ENCODE measurements at places on chromosomes 6 and 20.
A peak's percentile ranks its signal among the peaks of the same experiment; 100 is the strongest.

GRCh38 chr6:153059757-153060156 lies 57.2 kb upstream of the MTRF1L start:
- no peak for DNase-seq

GRCh38 chr6:125300992-125301434 lies 754 bp downstream of the HDDC2 start:
- no peak for DNase-seq

GRCh38 chr6:104700371-104701185 lies 159.1 kb downstream of the HACE1 start:
- no peak for DNase-seq

DNA sequence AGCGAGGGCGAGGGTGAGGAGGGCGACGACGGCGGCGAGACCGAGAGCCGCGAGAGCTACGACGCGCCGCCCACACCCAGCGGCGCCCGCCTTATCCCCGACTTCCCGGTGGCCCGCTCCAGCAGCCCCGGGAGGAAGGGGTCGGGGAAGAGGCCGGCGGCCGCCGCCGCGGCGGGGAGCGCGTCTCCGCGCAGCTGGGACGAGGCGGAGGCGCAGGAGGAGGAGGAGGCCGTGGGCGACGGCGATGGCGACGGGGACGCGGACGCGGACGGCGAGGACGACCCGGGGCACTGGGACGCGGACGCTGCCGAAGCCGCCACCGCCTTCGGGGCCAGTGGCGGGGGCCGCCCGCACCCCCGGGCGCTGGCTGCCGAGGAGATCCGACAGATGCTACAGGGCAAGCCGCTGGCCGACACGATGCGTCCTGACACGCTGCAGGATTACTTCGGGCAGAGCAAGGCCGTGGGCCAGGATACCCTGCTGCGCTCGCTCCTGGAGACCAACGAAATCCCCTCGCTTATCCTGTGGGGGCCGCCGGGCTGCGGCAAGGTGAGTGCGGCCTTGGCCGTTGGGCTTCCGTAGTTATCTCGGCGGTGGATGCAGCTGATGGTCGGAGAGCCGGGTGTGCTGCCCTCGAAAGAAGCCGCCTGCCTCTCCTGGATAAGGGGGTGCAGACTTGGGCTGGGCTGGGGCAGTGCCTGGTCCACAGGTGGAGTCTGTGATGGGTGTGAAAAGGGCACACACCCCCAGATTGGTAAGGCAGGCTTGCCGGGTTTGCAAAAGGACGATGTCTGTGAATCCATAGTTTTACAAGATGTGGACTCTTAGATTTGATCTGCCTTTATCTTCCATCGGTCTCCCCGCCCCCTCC lies 938 bp downstream of the WRNIP1 start:
- peak; percentile 39 for DNase-seq

GRCh38 chr6:49565261-49565660 lies 14.8 kb downstream of the C6orf141 start:
- DNase-seq = no peak

GRCh38 chr20:12019715-12020114 lies 102.0 kb downstream of the BTBD3 start:
- no peak for DNase-seq

DNA sequence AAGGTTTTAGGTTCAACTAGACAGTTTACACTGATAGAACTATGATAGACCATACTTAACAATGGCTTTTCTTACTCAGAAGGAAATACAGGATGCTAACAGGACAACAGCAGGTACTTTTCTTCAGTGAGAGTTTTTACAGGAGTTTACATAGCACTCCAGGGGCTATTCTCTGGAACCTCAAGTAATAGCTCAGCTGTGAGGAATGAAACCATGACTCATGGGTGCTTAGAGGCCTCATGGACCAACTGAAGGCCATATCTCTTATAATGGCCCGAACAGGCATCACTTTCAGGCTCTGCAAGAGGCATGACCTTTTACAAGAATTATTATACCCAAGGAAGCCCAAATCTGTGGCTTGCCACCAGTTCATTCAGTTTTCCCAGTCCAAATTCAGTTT lies 31.8 kb downstream of the TREML1 start:
- DNase-seq = no peak

DNA sequence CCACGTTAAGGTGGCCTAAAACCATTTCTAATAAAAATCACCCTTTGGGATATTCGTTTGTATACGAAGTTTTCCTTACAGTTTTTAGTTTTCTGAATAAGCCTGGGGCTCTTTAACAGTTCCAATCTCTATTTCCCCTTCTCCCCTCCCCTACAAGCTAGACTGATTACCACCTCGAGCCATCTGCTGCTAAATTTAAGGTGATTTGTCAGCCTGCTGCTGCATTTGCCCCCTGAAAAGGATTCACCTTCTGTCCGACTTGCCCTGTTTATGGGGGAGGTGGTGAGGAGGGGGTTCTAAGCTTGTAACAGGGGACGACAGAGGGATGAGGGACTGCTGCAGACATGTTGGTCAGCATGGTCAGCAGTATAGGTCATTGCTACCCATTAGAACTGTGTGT lies 146.3 kb downstream of the JARID2 start:
- no peak for DNase-seq

GRCh38 chr20:4369119-4369797 lies 352.5 kb upstream of the PRND start:
- no peak for DNase-seq

GRCh38 chr20:58670102-58670501 lies 19.0 kb downstream of the STX16 start:
- no peak for DNase-seq

- no peak for DNase-seq
These were observed 557.3 kb upstream of the CDH4 start for GRCh38 chr20:60694763-60695162.

- no peak for DNase-seq
These were observed 7.9 kb upstream of the GMNN start for GRCh38 chr6:24766680-24767462.

DNA sequence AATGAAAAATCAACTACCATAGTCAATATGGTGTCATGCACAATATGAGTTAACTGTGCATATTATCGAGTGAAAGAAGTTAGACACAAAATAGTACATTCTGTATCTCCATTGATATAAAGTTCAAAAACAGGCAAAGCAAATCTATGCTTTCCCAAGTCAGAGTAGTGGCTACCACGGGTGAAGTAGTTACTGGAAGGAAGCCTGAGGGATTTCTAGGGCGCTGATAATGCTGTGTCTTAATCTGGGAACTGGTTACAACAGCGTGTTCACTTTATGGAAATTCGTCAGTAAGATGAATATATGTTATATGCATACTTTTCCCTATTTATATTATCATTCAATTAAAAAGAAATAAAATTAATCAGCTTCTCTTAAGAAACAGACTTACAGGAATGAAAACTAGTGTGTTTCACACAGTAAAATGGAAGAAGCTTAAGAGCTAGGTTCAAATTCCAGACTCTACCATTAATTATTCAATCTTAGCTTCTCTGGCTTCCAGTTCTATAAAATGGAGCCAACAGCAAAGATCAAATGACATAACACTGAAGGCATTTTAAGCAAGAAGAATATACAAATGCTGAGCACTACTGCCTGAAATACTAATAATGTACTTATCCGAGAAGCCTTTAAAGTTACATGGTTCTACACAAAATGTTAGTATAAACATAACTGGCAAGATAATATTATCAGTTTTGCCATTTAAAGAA lies 19.2 kb downstream of the BACH2 start:
- DNase-seq = no peak

GRCh38 chr6:120779441-120779840 lies 554.8 kb downstream of the TBC1D32 start:
- DNase-seq = no peak

DNA sequence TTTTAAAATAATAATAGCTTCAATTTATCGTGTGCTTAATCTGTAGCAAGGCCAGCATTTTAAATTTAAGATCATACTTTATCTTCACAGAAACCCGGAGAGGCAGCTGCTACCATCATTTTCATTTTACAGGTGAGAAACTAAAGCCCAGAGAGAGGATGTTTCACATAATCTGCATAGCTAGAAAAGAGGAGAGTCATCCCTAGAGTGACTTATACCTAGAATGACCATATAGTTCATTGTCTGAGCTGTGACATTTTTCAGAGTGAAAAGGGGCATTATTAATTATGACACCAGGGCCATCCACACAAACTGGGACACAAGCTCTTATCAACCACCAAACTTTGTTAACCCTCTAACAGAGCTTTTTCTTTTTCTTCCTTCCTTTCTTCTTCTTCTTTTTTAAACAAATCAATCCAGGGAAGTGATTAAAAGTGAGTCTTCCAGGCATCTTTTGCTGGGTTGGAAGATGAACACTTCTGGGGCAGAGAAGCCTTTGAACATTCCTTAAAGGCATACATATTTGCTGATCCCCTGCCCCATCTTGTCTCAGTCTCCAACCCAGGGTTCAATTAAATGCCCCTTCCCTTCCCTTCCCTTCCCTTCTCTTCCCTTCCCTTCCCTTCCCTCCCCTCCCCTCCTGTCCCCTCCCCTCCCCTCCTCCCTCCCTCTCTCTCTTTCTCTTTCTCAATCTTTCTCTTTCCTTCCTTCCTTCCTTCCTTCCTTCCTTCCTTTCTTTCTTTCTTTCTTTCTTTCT lies 272.5 kb upstream of the JAG1 start:
- no peak for DNase-seq

- no peak for DNase-seq
These were observed 36.9 kb upstream of the SLCO4A1 start for GRCh38 chr20:62605236-62605943.

- no peak for DNase-seq
These were observed 671.8 kb upstream of the MARCKS start for GRCh38 chr6:113185299-113185698.

DNA sequence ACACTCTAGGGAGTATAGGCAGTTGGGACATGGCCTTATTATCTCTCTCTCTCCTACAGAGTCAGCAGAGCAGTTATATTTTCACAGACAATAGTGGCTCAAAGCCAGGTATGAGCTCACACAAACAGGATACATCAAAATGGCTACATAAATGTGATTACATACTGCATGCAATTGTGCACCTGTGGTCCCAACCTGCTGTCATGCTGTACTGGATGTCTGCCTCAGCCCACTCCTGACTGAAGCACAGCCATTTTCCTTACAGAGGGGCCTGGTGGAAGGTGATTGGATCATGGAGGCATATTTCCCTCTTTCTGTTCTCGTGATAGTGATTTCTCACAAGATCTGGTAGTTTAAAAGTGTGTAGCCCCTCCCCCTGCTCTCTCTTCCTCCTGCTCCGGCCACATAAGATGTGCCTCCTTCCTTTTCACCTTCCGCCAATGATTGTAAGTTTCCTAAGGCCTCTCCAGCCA lies 37.0 kb upstream of the SAMHD1 start:
- no peak for DNase-seq

DNA sequence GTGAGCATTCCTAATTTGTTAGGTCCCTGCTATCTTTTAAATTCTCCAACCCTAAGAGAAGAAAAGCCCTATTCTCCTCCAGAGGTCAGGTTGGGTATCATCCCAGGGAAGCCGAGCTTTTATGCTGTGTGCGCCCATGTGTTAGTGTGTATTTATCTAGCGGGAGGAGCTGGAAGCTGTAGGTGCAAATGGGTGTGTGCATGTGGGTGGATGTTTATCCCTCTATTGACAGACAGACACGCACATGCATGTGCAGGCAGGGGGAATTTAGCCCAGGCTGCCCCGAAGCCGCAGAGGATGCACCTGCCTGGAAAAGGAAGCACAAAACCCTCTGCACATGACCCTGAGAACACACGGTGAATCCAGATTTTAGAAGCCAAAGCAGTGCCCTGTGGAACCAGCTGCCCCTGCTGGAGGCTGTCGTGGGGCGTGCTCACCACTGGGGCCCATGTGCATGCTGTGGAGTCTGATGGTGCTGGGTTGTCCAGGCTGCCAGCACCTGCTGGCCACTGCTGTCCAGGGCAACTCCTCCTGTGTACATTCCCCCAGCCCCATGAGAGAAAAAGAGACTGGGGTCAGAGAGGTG lies 397.5 kb downstream of the TAF4 start:
- no peak for DNase-seq

DNA sequence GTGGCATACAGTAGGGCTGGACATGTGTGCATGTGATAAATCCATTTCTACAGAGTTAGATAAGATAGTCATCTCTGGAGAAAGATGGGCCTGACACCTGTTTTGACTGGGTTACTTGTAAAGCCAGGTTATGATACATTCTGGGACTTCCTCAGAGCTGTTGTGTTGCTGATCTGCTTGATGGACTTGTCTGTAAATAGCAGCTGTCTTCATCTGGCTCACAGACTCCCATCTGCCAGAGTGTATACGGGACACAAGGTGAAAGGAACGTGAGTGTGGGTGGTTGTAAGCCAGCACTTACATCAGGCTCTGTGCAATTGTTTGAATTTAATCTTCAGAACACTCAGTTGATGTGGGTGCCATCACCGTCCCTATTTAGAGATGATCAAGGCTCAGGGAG lies 49.8 kb downstream of the ZDHHC14 start:
- no peak for DNase-seq

DNA sequence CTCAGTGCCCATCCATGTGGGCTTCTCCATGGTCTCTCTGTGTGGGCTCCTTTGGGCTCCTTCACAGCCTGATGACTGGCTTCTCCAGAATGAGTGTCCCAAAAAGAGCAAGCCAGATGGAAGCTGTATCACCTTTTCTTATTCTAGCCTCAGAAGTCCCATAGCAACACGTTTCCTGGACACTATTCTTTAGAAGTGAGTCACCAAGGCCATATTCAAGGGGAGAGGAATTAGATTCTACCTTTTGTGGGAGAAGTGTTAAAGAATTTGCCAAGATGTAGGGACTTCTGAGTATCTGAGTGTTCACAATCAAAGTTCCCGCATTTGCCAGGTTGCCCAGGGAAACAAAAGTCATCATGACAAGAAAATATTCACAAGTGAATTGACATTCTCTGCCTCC lies 20.7 kb upstream of the TBC1D22B start:
- DNase-seq = no peak

Data from stimulated activated CD4-positive, alpha-beta T cell treated with anti-CD3 and anti-CD28 coated beads, Interleukin-1b, Interleukin-23, amount 100 ng/mL, for 4 hours (primary cell).